Fibroblast of lung (primary cell): ENCODE measurements at places on chromosomes 12 and 14. TPM values are rescaled to one million over a fixed set of nuclear protein-coding genes. Genes with fewer than 3 reads are reported as not detected.

DNA sequence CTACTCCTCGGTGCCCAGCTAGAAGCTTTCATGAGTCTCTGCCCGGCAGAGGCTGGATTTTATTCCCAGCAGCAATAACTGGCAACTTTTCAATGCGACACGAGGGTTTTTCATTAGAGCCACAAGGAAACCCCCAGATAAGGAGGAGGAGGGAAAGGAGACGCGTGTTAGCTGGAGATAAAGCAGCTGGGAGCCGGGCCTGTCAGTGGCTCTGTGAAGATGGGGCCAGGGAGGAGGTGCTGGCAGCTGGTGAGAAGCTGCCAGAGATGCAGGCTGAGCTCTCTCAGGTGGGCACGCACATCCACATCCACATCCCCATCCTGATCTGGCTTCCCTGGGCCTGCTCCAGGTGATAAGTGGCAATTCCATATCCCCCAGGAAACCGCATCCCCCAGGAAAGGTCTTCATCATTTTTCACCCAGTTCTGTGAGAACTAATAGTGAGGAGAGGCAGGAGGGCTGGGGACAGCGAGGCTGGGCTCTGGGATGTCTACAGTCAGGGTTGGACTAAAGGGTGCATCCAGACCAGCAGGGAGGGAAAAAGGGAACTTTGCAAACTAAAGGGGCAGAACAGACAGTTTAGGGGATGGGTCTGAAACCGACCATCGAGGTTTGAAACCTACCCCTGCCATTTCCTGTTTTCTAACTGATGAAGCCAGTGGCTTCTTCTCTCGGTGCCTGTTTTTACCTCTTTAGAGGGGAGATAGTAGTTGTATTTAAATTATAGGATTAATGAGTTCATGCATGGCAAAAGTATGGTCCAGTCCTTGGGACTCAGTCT, 413.2 kb downstream of the DPF3 start:
- no peak for DNase-seq

CLEC9A gene
- total RNA-seq = not detected in 2 replicates

PAX9 gene
- not detected in 2 replicates for total RNA-seq

GRCh38 chr14:82251494-82251893, 717.8 kb upstream of the SEL1L start:
- no peak for DNase-seq

DNA sequence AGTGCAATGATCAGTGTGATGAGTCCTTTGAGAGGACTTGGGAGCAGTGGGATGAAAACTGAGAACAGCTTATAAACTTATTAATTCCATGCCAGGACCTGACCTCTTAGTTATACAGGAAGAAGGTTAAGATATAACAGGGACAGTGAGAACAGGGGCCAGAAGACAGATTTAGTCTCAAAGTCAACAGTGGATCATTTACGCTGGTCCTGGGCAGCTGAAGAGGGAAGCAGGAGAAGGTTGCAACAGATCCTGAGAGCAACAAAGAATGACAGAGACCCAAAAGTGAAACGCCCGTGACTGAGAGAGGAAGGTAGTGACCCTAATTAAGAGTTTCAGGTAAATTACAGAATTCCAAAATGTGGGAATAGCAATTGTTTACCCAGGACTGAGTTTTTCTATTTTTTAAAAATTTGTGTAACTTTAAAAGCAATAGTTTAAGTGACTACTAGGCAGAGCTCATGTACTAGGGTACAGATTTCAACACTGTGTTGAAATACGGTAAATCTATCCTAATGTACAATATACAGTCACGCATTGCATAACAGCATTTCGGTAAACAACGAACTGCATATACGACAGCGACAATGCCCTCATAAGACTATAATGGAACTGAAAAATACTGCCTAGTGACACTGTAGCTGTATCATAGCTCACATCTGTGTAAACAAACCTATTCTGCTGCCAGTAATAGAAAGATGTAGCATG, 77.7 kb upstream of the GNPNAT1 start:
- DNase-seq = no peak

FAR2 gene
- 5.4 and 9.2 TPM in 2 replicates for total RNA-seq

GRCh38 chr12:94798113-94798512, 147.8 kb upstream of the TMCC3 start:
- DNase-seq = no peak

GRCh38 chr12:75130811-75131210, 78.8 kb downstream of the KCNC2 start:
- no peak for DNase-seq
